AG09309 (cell line): ENCODE measurements at places on chromosomes 11 and 22.
A peak's percentile ranks its signal among the peaks of the same experiment; 100 is the strongest.

GRCh38 chr11:79232346-79232745 lies 208.5 kb downstream of the TENM4 start:
- DNase-seq, result no peak

DNA sequence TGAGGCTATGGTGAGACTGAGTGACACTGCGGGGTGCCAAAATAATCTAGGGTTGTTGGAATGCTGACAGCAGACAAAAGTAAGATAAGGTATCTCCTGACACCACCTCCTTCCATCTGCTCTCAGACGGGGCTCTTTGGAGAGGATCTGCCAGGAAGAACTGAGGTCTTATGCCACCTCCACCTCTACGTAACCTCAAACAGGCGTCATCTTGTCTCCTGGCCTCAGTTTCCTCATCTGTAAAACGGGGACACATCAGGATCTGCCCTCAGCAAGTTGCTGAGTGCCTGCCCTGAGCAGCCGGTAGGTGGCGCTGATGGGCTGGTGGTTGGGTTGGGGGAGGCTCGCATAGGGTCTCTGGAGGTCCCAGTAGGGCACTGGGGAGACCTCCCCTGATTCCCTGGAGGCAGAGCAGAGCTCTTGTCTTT lies 1.7 kb upstream of the MYEOV start:
- DNase-seq, result no peak

GRCh38 chr11:45993531-45994001 lies 71.1 kb downstream of the LARGE2 start:
- DNase-seq, result no peak

DNA sequence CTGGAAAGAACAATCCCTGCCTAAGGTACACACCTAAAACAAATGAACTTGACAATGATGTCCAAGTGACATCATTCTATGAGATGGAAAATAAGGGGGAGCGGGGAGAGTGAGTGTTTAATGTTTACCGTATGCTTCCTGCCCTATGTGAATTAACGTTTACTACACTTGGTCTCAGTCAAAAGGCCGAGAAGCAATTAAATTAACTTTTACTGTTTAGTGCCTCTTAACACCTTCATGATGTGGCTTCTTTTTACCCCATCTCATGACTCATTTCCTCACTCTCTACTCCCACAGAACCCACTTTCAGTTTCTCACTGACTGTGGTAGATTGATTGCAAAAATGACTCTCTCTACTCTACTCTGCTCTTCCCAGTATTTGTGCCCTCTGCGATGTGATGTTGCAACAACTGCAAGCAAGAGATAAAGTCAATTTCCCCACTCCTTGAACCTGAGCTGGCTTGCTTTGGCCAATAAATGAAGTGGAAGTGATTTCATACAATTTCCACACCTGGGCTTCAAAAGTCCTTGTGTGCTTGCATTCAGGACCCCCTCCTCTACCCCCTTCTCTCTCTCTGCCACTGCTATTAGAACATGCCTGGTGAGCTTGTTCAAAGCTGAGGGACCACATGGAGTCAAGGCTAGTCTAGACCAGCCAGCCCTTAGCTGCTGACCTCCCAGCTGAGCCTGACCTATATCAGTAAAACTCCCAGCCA lies 11.6 kb upstream of the ALKBH3 start:
- peak; percentile 70 for DNase-seq

- no peak for DNase-seq
Observed at GRCh38 chr11:68002938-68003845, 705 bp downstream of the UNC93B1 start.

GRCh38 chr11:28874706-28875105 lies 766.5 kb downstream of the METTL15 start:
- no peak for DNase-seq

GRCh38 chr11:90818196-90818745 lies 595.4 kb upstream of the CHORDC1 start:
- DNase-seq, result no peak

- no peak for DNase-seq
Observed at GRCh38 chr11:122145715-122146274, 29.8 kb upstream of the BLID start.

DNA sequence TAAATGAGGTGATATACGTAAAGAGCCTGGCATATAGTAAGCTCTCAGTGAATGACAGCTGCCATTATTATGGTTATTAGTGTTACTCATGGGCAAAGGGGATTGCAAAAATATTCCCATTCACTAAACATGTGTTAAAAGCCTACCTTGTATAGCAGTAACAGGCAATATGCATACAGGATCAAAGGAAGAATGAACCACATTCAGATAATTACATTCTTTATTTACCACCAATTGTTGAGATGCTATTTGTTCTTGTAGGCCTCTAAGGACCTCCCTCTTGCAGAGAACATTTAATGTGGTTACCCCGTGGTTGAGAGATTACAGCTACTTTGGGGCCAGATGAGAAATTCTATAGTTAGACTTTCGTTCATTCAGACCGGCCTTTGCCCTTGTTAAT lies 82.7 kb upstream of the DRD2 start:
- DNase-seq, result no peak

DNA sequence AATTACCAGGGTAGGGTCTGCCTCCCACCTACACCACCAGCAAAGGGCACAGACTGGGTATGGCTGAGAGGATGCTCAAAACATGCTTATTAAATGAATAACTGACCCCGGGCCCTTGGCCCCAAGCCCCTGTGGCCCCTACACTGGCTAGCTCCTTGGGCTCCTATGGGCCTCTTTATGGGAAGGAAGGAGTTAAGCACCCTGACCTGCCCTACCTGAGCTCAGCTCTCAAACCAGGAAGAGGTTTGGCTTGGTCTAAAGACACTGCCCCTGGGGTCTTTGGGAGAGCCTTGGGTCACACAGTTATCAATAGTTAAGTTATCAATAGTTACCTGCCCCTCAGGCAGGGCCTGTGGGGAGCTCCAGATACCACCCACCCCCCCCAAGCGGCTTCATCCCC lies 1.2 kb downstream of the USH1C start:
- no peak for DNase-seq

- peak; percentile 84 for DNase-seq
Observed at GRCh38 chr22:19799322-19800190, 39.0 kb downstream of the TBX1 start.
